Prostate gland (tissue), 2 donors: ENCODE measurements at places on chromosomes 11 and 22.

DNA sequence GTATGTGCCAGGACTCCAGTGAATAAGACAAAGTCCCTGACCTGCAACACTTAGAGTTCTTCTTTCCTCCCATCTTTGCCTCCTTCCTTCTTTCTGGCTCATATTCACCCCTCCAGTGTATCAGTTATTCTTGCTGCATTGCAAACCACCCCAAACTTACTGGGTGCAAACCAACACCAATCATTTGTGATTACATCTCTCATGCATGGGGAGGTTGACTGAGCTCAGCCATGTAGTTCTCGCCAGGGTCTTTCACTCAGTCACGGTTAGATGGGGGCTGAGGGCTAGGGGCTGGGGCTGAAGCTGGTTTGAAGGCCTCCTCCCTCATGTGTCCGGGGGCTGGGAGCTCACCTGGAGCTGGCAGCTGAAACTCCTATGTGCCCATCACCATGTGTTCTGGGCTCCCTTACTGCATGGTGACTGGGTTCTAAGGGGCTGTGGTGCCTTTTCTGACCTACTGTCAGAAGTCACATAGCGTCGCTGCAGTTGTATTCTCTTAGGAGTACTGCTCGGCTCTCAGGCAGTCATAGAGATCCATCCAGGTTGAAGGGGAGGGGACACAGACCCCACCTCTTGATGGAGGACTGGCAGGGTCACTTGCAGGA lies 35.0 kb upstream of the CACNG2 start:
- no peak for DNase-seq

DNA sequence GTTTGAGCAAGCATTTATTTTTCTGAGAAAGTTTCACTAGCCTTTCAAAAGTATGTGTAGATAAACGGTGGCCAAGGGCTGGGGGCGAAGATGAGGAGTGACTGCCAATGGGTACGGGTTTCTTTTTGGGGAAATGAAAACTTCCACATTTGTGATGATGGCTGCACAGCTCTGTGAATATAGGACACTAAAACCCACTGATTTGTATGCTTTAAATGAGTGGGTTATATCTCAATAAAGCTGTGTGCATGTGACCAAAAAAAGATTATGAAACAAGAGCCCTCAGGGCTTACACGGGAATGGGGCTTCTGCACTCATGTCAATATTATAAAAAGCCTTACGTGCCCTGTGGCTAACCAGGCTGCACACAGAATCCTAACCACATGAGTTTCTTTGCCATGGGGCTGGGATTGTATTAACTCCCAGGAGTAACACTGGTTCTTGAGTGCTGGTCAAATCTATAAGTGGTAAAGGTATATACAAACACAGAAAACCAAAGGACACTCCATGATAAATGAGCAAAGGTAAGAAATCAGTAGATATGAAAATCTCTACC lies 31.3 kb downstream of the ABCC8 start:
- DNase-seq: no peak

- no peak for DNase-seq
These were observed 96.4 kb downstream of the CTTN start for GRCh38 chr11:70494559-70495350.

GRCh38 chr22:49929211-49929979 lies 11.0 kb downstream of the CRELD2 start:
- DNase-seq: no peak

GRCh38 chr22:44964722-44965078 lies 45.1 kb downstream of the PHF21B start:
- no peak for DNase-seq

GRCh38 chr11:102680945-102681344 lies 24.6 kb downstream of the MMP27 start:
- DNase-seq: no peak
